ENCODE measurements at places on chromosomes 16 and 17.

GRCh38 chr16:23128056-23128455 is 21.2 kb downstream of the USP31 start:
- no peak for DNase-seq

DNA sequence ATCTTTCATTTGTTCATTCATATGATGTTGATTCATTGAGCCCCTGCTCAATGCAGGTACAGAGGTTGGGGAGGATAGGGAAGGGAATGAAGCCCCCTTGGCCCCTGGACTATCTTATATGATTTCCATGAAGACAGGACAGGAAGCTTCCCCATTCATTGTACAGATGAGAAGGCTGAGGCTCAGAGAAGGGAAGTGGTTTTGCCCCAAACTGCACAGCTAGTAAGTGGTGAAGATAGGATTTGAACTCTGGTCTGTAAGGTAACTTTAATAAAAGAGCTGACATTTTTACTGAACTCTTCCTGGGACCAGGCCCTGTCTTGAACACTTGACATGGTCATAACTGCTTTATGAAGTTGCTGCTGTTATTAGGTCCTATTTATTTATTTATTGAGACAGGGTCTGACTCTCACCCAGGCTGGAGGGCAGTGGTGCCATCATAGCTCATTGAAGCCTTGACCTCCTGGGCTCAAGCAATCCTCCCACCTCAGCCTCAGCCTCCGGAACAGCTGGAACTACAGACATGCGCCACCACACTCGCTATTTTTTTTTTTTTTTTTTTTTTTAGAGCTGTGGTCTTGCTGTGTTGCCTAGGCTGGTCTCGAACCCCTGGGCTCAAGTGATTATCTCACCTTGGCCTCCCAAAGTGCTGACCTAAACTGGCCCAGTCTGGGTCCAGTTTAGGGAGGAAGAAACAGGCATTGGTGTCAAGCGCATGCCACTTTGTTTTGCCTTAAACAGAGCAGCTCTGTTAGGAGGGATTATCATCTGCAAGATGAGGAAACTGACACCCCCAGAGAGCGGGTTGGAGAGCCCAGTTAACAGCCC is 5.0 kb downstream of the CTF1 start:
- no peak for DNase-seq

DNA sequence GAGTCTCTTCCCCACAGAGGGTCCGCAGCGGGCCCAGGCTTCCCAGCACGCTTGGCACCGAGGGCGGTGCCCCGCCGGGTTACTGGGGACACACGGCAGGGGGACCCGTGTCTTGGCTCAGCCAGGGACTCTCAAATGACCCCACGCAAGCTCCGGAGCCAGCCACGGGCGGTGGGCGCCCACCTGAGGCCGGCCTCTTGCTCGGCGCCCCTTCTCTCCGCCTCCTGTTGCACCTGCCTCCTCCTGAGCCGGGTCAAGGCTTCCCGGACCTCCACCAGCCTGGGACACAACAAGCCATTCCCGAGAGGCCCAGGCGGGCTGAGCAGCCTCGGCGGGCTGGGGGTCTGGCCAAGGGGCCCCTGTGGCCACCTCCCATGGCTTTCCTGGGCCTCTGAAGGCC is 1.7 kb downstream of the CCDC154 start:
- no peak for DNase-seq

- DNase-seq, result no peak
Measured at GRCh38 chr17:80964859-80965580, 26.6 kb upstream of the CHMP6 start.

DNA sequence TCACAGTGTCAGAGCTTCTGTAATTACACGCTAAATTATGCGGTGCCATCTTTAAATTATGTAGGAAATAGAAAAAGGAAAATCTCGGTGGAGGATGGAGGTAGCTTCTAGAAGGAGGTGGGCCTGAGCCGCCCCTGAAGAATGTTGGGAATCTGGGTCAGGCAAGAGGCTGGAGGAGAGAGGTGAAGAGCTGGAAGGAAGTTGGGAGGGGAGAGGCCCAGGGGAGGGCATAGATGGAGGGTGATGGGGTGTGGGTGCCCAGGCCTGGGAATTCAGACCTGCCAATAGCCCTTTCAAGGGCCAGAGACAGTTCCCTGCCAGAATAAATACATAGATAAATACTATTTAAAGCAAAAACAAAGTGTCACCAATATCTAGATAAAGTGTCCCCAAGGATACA is 415.0 kb upstream of the HSBP1 start:
- DNase-seq, result no peak

- no peak for DNase-seq
Measured at GRCh38 chr17:50380369-50381259, 7.6 kb downstream of the EME1 start.

- DNase-seq, result no peak
Measured at GRCh38 chr17:31743797-31744196, 115.2 kb downstream of the COPRS start.

DNA sequence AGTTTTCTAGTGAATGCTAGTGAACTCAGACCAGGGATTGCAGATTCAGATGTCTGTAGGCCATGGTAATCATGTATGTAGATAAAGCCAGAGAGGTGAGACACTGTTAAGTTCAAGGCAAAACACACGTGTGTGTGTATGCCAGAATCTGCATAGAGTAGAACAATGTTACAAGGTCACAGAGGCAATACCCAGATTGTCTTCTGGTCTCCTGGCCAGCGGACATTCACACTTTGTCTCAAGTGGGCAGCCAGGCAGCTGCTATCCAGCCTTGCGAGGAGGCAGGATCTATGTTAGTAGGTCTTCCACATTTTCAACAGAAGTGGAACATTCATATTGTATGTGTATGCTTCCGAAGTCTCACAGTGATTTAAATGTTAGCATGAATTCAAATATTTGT is 244.4 kb downstream of the FTO start:
- DNase-seq, result no peak
